ENCODE measurements at places on chromosomes 4 and X. TPM values are rescaled to one million over a fixed set of nuclear protein-coding genes. Genes with fewer than 3 reads are reported as not detected.

ARMCX1 gene
- total RNA-seq, result 0.33 TPM

NHSL2 gene
- 0.37 TPM for total RNA-seq

IL13RA1 gene
- 61.3 TPM for total RNA-seq

SPATA4 gene
- total RNA-seq, result 0.19 TPM

TRAM1L1 gene
- total RNA-seq, result 0.40 TPM

COX7B2 gene
- total RNA-seq, result not detected

POF1B gene
- 2.5 TPM for total RNA-seq

ASMT gene
- 0.53 TPM for total RNA-seq

WAS gene
- 0.19 TPM for total RNA-seq

AMTN gene
- not detected for total RNA-seq

GAGE2A gene
- not detected for total RNA-seq

NRK gene
- total RNA-seq, result not detected

FHL1 gene
- total RNA-seq, result 25.1 TPM

PDHA2 gene
- total RNA-seq, result not detected

XK gene
- 0.31 TPM for total RNA-seq

ARL9 gene
- not detected for total RNA-seq

RASGEF1B gene
- total RNA-seq, result not detected

USP26 gene
- not detected for total RNA-seq

GATA1 gene
- total RNA-seq, result not detected

GRIA3 gene
- not detected for total RNA-seq

PASD1 gene
- total RNA-seq, result not detected

CHST7 gene
- total RNA-seq, result 24.4 TPM

CYTL1 gene
- not detected for total RNA-seq

NPY1R gene
- total RNA-seq, result not detected

DCLK2 gene
- 9.9 TPM for total RNA-seq

SMIM31 gene
- total RNA-seq, result not detected

SYNPO2 gene
- total RNA-seq, result 1.3 TPM

ABCD1 gene
- 3.6 TPM for total RNA-seq

SLC25A14 gene
- 18.5 TPM for total RNA-seq

NEK1 gene
- 2.2 TPM for total RNA-seq

SMIM10 gene
- 0.15 TPM for total RNA-seq

GC gene
- not detected for total RNA-seq

PIM2 gene
- total RNA-seq, result 9.0 TPM

BEND4 gene
- 0.01 TPM for total RNA-seq

MAEA gene
- total RNA-seq, result 57.3 TPM

XAGE2 gene
- total RNA-seq, result not detected

TMEM35A gene
- not detected for total RNA-seq

GPR82 gene
- not detected for total RNA-seq

TCEAL6 gene
- not detected for total RNA-seq

SSX4B gene
- not detected for total RNA-seq

MAP7D2 gene
- total RNA-seq, result 5.4 TPM

EIF4E gene
- 126 TPM for total RNA-seq

GAGE13 gene
- not detected for total RNA-seq

DUSP9 gene
- total RNA-seq, result 1.8 TPM

CPZ gene
- not detected for total RNA-seq

CHRDL1 gene
- total RNA-seq, result not detected

ETNPPL gene
- total RNA-seq, result not detected

KCND1 gene
- 1.1 TPM for total RNA-seq

DCAF12L2 gene
- 0.05 TPM for total RNA-seq

MAGEA12 gene
- total RNA-seq, result 0.22 TPM

CSN3 gene
- not detected for total RNA-seq

MAGEC3 gene
- total RNA-seq, result not detected

ERCC6L gene
- 9.8 TPM for total RNA-seq

SMAD1 gene
- total RNA-seq, result 11.2 TPM

All from A549 treated with GW870086 at 1 μM for 4 hours (cell line).